ENCODE measurements at places on chromosomes 2 and 18.

GRCh38 chr2:176534798-176535466, 265.7 kb downstream of the MTX2 start:
- no peaks in the 10 kb centered on the region for H3K36me3 ChIP-seq
- no peak for DNase-seq
- no peaks in the 10 kb centered on the region for H3K4me1 ChIP-seq
- no peak overlapping the region for H3K27ac ChIP-seq

DNA sequence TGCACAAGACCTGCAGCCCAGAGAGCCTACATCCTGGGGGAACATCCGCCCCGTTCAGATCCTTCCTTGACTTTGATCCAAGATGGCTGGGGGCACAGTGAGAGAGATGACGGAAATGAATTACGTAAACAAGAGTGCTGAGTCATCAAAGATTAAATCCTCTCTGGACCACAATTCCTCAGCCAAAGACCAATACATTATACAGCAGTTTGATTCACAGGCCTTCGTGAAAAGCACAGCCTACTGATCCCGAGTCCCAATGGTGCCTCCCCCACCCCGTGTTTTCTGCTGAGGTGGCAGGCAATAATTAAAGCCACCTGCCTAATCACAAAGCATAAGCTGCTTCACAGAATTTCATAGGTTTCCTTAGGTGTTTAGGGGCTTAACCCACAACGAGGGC, 43.0 kb downstream of the MYO5B start:
- no peaks in the 10 kb centered on the region for H3K27me3 ChIP-seq
- H3K36me3 ChIP-seq = no peaks in the 10 kb centered on the region
- H3K4me3 ChIP-seq = no peak overlapping the region
- no peak for DNase-seq
- peak overlapping the region; percentile 36 for H3K27ac ChIP-seq

- H3K4me1 ChIP-seq = no peaks in the 10 kb centered on the region
- H3K27me3 ChIP-seq = no peaks in the 10 kb centered on the region
- H3K27ac ChIP-seq = no peak overlapping the region
- no peak for DNase-seq
- no peak overlapping the region for H3K4me3 ChIP-seq
- H3K36me3 ChIP-seq = no peaks in the 10 kb centered on the region
Measured at GRCh38 chr2:116586328-116586689, 1228.2 kb upstream of the DDX18 start.

DNA sequence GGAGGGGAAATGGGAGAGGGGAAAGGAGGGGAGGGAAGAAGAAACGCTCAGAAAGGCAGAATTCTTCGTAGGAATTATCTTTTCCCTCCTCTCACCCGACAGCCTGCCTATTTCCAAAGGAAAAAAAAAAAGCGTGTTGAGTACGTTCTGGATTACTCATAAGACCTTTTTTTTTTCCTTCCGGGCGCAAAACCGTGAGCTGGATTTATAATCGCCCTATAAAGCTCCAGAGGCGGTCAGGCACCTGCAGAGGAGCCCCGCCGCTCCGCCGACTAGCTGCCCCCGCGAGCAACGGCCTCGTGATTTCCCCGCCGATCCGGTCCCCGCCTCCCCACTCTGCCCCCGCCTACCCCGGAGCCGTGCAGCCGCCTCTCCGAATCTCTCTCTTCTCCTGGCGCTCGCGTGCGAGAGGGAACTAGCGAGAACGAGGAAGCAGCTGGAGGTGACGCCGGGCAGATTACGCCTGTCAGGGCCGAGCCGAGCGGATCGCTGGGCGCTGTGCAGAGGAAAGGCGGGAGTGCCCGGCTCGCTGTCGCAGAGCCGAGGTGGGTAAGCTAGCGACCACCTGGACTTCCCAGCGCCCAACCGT, at the start of gene GAD1:
GAD1 (plus strand) TSS at position 384 of the 589 bp plus-strand sequence. CDS start 1,705 bp downstream, outside the sequence.
- H3K36me3 ChIP-seq = no peaks in the 10 kb centered on the region
- H3K4me3 ChIP-seq = peak within 1 kb of the TSS; percentile 45
- no peak within 1 kb of the TSS for H3K27ac ChIP-seq
- peaks cover 89% of the 10 kb centered on the region for H3K27me3 ChIP-seq
- H3K4me1 ChIP-seq = peaks cover 7% of the 10 kb centered on the region
- DNase-seq = no peak

DNA sequence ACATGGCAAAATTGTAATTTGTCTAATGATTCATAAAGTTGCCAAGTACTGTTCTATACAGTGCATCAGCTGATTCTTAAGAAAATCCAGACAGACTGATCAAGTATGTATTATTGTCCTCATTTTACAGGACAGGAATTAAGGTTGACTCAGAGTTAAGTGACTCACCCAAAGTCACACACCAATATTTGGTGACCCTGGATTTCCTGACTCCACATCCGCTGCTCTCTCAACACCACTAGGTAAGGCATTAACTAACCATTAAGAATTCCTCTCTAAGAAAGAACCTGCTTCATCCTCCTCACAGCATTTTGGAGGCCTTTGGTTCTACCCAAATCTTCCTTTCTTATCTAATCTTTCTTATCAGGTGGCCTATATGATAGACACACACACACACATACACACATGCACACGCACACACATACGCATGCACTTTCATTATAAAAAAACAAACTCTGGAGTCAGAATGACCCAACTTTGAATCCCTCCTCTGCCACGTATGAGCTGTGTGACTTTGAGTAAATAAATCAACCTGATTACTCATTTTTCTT, 150.8 kb downstream of the ANKRD44 start:
- no peaks in the 10 kb centered on the region for H3K36me3 ChIP-seq
- no peaks in the 10 kb centered on the region for H3K27me3 ChIP-seq
- H3K27ac ChIP-seq = no peak overlapping the region
- H3K4me3 ChIP-seq = no peak overlapping the region
- DNase-seq = no peak
- no peaks in the 10 kb centered on the region for H3K4me1 ChIP-seq

DNA sequence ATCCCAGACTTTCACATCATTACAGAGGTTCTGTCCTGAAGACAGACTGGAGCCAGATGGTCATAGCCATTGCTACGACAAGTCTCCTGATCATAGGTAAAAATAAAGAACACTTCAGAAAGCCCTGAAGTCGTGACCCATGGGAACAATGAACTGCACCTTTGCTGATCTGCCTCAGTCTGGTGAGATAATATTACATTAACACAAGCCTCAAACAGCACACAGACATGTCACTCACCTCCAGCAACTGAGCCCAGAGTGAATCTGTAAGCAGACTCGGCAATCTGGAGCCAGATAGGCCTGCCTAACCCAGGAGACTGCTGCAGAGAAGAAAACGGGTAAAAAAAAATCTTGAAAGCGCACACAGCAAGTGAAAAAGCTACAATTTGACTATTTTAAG, 79.2 kb downstream of the SLC25A12 start:
- H3K27ac ChIP-seq = no peak overlapping the region
- H3K4me1 ChIP-seq = no peaks in the 10 kb centered on the region
- no peak overlapping the region for H3K4me3 ChIP-seq
